ENCODE measurements at places on chromosomes 6 and 20. TPM values are rescaled to one million over a fixed set of nuclear protein-coding genes. Genes with fewer than 3 reads are reported as not detected.

PDYN gene
- polyA plus RNA-seq: not detected

SMLR1 gene
- polyA plus RNA-seq: not detected

CDH26 gene
- not detected for polyA plus RNA-seq

CFAP61 gene
- polyA plus RNA-seq: not detected

HSPA1A gene
- 49.5 TPM for polyA plus RNA-seq

MOXD1 gene
- polyA plus RNA-seq: 9.0 TPM

GGTLC1 gene
- not detected for polyA plus RNA-seq

SERPINB1 gene
- polyA plus RNA-seq: 85.6 TPM

PHACTR3 gene
- not detected for polyA plus RNA-seq

SLC17A5 gene
- polyA plus RNA-seq: 4.4 TPM

SLC13A3 gene
- not detected for polyA plus RNA-seq

PPP1R14C gene
- not detected for polyA plus RNA-seq

SRF gene
- polyA plus RNA-seq: 5.0 TPM

PAX1 gene
- polyA plus RNA-seq: not detected

RSPH4A gene
- not detected for polyA plus RNA-seq

TTLL9 gene
- not detected for polyA plus RNA-seq

FNDC11 gene
- 2.5 TPM for polyA plus RNA-seq

PPP1R3G gene
- polyA plus RNA-seq: 0.23 TPM

NRSN1 gene
- not detected for polyA plus RNA-seq

HMGN4 gene
- polyA plus RNA-seq: 120 TPM

PKHD1 gene
- polyA plus RNA-seq: not detected

LY6G6C gene
- not detected for polyA plus RNA-seq

ZSWIM1 gene
- polyA plus RNA-seq: 5.8 TPM

RPS10 gene
- polyA plus RNA-seq: 2,052 TPM

CPNE5 gene
- 280 TPM for polyA plus RNA-seq

NT5E gene
- polyA plus RNA-seq: 118 TPM

DAAM2 gene
- not detected for polyA plus RNA-seq

ALDH5A1 gene
- polyA plus RNA-seq: 16.0 TPM

GRM1 gene
- not detected for polyA plus RNA-seq

ZNF318 gene
- polyA plus RNA-seq: 10.7 TPM

VTA1 gene
- polyA plus RNA-seq: 60.2 TPM

FERMT1 gene
- polyA plus RNA-seq: not detected

ANKEF1 gene
- 6.2 TPM for polyA plus RNA-seq

ZKSCAN3 gene
- polyA plus RNA-seq: 1.9 TPM

PAK5 gene
- polyA plus RNA-seq: not detected

PSORS1C1 gene
- 0.94 TPM for polyA plus RNA-seq

DACT2 gene
- polyA plus RNA-seq: not detected

KIAA1755 gene
- not detected for polyA plus RNA-seq

HLA-F gene
- polyA plus RNA-seq: 393 TPM

LST1 gene
- 20.5 TPM for polyA plus RNA-seq

LY6G6F gene
- polyA plus RNA-seq: 0.95 TPM

C6orf47 gene
- 28.1 TPM for polyA plus RNA-seq

KIFC1 gene
- polyA plus RNA-seq: 0.23 TPM

SIGLEC1 gene
- polyA plus RNA-seq: not detected

ARFGEF2 gene
- polyA plus RNA-seq: 8.5 TPM

MMUT gene
- polyA plus RNA-seq: 10.4 TPM

RBPJL gene
- not detected for polyA plus RNA-seq

GTF2H4 gene
- polyA plus RNA-seq: 8.4 TPM

AIF1 gene
- polyA plus RNA-seq: 5.6 TPM

FOXA2 gene
- not detected for polyA plus RNA-seq

SLC25A27 gene
- polyA plus RNA-seq: not detected

SLC2A10 gene
- not detected for polyA plus RNA-seq

ABHD16B gene
- polyA plus RNA-seq: 0.19 TPM

HMGCLL1 gene
- not detected for polyA plus RNA-seq

TAPBP gene
- polyA plus RNA-seq: 605 TPM

RIMS4 gene
- not detected for polyA plus RNA-seq

Measured in IgD-negative memory B cell (primary cell).